Hypothalamus (tissue), 51 donors: ENCODE measurements at places on chromosomes 11 and 22.

- no peak for DNase-seq
Measured at GRCh38 chr22:27878541-27878940, 40.5 kb downstream of the PITPNB start.

DNA sequence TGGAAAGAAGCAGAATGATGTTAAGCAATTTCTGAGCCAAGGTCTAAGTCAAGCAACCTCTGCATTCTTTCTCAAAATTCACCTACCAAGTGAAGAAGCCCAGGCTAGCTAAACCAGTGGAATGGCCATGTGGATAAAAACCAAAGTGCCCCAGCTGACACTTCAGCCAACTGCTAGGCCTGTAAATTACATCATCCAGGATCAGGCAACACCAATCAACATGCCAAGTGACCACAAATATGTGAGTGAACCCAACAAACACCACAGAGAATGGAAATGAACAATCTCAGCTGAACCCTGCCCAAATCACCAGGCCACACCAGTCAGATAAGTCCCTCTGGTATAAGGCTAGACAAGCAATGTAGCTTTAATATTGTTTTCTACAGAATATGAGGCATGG lies 25.1 kb upstream of the FJX1 start:
- DNase-seq = no peak

DNA sequence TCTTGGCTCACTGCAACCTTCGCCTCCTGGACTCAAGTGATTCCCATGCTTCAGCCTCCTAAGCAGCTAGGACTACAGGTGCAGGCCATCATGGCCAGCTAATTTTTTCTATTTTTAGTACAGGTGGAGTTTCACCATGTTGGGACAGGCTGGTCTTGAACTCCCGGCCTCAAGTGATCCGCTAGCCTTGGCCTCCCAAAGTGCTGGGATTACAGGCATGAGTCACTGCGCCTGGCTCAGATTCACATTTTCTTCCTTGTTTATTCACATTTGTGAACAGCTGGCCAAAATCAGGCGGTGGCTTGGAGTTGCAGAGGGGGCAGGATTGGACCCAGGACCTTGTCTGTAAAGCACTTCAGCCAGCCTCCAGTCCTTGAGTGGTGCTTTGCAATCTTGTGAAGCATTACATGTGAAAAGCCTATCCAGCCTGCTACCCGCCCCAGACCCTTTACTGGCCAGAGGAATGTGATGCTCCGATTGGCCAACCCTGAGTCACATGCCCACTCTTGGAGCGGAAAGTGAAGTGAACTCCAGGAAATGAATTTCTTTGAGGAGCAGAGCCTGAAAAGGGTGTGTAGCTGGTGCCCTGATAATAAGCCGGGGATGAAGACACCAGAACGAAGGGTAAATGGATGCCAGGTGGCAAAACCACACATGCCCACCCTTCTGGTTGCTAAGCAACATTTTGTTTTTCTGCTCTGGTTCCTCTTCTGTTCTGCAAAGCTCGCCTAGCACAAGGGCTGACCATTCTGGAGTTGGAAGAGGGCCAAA lies 62.6 kb upstream of the PTPRJ start:
- no peak for DNase-seq

GRCh38 chr11:10387206-10388083 lies 67.6 kb upstream of the AMPD3 start:
- no peak for DNase-seq

GRCh38 chr11:134843735-134844134 lies 431.7 kb upstream of the B3GAT1 start:
- DNase-seq = no peak
